ENCODE measurements at places on chromosomes 12 and 14. TPM values are rescaled to one million over a fixed set of nuclear protein-coding genes. Genes with fewer than 3 reads are reported as not detected.

Gene PLEK2
- 1.6 TPM for total RNA-seq

Gene RNF212B
- total RNA-seq = not detected

Gene KIF26A
- 16.8 TPM for total RNA-seq

Gene SLC6A12
- total RNA-seq = 0.90 TPM

Gene TRPV4
- 14.0 TPM for total RNA-seq

- no peaks in the 10 kb centered on the region for H3K4me1 ChIP-seq
- no peak for DNase-seq
- no peaks in the 10 kb centered on the region for H3K36me3 ChIP-seq
- no peak overlapping the region for H3K4me3 ChIP-seq
- H3K27me3 ChIP-seq = no peaks in the 10 kb centered on the region
Measured at GRCh38 chr14:85156319-85156718, 373.6 kb upstream of the FLRT2 start.

DNA sequence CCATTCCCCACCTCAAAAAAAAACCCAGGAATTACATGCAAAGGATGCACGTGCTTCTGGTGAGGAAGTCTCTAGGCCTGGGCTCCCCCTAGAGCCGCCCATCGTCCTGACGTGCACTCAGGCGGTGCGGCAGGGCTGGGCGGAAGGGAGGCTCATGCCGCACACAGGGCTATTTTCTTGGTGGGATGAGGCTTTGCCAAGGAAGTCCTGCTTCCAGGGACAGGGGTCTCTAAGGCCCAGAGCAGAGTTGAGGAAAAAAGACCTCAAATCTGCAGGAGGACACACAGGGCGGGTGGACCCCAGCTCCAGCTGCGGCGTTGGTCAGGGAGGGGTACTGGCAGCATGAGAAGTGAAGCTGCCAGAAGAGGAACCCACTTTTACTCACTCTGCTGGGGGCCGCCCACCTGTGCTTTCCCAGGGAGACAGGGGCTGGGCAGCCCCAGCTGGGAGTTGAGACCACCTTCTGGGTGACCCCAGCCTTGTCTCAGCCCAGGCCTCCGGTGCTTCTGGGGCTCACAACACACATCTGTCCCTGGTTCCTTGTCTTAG is 4.2 kb downstream of the RHOF start:
- H3K4me3 ChIP-seq = no peak overlapping the region
- no peaks in the 10 kb centered on the region for H3K27me3 ChIP-seq
- H3K27ac ChIP-seq = no peak overlapping the region
- peaks cover 6% of the 10 kb centered on the region for H3K36me3 ChIP-seq
- peaks cover 9% of the 10 kb centered on the region for H3K4me1 ChIP-seq
- DNase-seq = no peak

- H3K27me3 ChIP-seq = no peaks in the 10 kb centered on the region
- no peak overlapping the region for H3K27ac ChIP-seq
- DNase-seq = peak; percentile 61
- peaks cover 3% of the 10 kb centered on the region for H3K4me1 ChIP-seq
- H3K36me3 ChIP-seq = no peaks in the 10 kb centered on the region
Measured at GRCh38 chr12:14618983-14619382, 51.3 kb upstream of the PLBD1 start.

GRCh38 chr12:119735079-119735478 is 67.1 kb downstream of the PRKAB1 start:
- H3K27me3 ChIP-seq = no peaks in the 10 kb centered on the region
- no peak for DNase-seq
- H3K4me3 ChIP-seq = no peak overlapping the region
- H3K27ac ChIP-seq = no peak overlapping the region
- no peaks in the 10 kb centered on the region for H3K4me1 ChIP-seq
- peaks cover 34% of the 10 kb centered on the region for H3K36me3 ChIP-seq

All from endodermal cell (in vitro differentiated cells).